ENCODE measurements at places on chromosomes 1 and 21.

DNA sequence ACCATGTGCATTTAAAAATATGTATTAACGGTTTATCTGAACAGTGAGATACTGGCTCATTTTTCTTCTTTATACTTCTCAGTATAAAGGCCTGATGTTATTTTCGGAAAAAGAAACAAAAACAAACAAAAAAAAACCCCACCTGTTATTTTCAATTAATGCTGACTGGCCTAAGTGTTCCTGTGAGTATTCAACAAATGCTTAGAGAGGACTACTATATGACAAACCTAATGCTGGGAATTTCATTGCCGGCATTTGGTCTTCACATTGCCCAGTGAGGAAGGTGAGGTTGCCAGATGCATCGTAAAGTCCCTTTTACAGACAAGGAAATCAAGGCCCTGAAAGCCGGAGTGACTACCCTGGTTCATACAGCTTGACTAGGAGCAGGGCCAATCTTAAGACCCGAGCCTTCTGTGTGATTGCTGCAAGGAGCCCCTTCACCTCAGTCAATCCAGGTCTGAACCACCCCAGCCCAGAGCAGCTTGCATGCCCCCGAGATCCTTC is 599 bp downstream of the MRPL24 start:
- DNase-seq: no peak

DNA sequence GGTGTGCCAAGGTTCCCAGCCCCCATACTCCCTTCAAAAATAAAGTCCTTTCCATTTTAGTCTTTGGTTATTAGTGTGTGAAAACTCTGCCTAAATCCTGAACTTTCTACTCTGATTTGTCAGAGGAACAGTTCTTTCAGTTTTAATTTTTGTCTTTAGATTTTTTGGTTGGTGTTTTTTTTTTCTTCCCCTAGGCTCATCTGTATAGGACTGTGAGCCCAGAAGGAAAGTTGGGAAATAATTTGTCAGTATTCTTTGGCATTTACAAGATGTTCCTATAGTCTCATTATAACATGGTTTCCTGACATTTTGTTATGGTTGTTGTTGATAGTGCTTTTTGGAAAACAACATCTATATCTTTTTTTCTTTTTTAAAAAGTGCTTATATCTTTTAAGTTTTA is 38.0 kb downstream of the LAMC1 start:
- DNase-seq: no peak

- no peak for DNase-seq
Measured at GRCh38 chr1:109722908-109723691, 11.0 kb downstream of the GSTM5 start.

DNA sequence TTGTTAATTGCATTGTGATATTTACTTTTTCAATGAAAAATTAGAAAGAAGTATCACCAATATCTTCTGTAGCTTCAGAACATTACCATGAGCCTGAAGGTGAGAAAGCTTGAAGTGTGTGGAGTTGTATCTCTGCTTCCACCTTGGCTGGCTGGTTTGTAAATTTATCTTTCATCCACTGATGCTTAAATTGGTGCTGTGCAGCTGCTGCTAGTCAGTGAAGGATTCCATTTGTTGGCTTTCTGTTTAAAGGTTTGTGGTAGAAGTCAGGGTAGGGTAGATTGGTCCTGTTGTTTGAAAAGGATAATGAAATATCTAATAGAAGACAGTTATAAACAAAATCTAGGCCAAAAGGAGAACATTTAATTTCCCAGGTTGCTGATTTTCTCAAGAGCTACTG is 105.7 kb downstream of the C1orf21 start:
- no peak for DNase-seq

- DNase-seq: no peak
Measured at GRCh38 chr1:242065813-242066212, 66.9 kb upstream of the MAP1LC3C start.

DNA sequence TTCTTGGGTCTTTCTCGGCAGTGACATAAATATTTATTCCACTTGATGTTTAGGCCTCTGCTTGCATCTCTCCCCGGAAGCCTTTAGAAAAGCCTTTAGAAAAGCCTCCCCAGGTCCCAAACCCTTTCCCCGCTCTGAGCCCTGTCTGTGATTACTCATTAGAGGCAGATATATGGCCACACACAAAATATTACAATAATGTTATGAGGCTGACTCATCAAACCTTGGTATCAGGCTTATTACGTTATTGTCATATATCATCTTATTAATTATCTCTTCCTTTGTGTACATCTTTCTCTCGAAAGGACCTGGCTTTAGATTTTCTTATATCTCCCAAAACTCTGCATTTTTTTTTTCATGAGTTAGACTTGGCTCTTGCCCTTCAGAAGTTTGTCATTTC is 69.5 kb downstream of the FGGY start:
- DNase-seq: peak; percentile 29

DNA sequence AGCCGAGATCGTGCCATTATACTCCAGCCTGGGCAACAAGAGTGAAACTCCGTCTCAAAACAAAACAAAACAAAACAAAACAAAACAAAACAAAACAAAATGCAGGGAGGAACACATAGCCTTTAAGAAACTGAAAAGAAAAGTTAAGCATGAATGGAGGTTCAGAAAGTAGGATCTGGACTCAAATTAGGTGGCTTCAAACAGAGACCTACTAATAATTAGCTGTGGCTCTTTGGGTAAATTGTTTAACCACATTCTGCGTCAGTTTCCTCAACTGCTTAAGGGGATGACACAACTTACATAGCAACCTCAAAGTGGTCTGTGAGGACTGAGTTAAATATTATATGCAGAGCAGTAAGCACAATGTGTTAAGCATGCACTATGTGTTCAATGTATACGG is 458.2 kb downstream of the ADGRL2 start:
- no peak for DNase-seq

- DNase-seq: no peak
Measured at GRCh38 chr1:189960769-189961168, 516.9 kb downstream of the BRINP3 start.

GRCh38 chr1:53249706-53250105 is 11.4 kb upstream of the MAGOH start:
- DNase-seq: no peak

DNA sequence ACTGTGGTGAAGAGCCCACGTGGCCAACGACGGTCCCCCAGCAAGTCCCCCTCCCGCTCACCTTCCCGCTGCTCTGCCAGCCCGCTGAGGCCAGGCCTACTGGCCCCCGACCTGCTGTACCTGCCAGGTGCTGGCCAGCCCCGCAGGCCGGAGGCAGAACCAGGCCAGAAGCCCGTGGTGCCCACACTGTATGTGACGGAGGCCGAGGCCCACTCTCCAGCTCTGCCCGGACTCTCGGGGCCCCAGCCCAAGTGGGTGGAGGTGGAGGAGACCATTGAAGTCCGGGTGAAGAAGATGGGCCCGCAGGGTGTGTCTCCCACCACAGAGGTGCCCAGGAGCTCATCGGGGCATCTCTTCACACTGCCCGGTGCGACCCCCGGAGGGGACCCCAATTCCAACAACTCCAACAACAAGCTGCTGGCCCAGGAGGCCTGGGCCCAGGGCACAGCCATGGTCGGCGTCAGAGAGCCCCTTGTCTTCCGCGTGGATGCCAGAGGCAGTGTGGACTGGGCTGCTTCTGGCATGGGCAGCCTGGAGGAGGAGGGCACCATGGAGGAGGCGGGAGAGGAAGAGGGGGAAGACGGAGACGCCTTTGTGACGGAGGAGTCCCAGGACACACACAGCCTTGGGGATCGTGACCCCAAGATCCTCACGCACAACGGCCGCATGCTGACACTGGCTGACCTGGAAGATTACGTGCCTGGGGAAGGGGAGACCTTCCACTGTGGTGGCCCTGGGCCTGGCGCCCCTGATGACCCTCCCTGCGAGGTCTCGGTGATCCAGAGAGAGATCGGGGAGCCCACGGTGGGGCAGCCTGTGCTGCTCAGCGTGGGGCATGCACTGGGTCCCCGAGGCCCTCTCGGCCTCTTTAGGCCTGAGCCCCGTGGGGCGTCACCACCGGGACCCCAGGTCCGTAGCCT is 46.8 kb downstream of the TRIM11 start:
- no peak for DNase-seq

DNA sequence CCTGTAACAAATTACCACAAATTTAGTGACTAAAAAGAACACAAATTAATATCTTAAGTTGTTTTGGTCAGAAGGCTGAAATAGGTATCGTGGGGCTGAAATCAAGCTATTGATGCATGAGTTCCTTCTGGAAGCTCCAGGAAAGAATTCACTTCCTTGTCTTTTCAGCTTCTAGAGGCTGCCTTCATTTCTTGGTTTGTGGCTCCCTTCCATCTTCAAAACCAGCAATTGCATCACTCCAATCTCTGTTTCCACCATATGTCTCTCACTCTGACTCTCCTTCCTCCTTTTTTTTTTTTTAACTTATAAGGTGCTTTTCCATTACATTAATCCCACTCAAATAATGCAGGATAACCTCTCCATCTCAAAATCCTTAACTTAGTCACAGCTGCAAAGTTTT is 78.4 kb downstream of the OLFM3 start:
- DNase-seq: no peak

GRCh38 chr1:217535601-217536377 is 95.1 kb downstream of the GPATCH2 start:
- no peak for DNase-seq

DNA sequence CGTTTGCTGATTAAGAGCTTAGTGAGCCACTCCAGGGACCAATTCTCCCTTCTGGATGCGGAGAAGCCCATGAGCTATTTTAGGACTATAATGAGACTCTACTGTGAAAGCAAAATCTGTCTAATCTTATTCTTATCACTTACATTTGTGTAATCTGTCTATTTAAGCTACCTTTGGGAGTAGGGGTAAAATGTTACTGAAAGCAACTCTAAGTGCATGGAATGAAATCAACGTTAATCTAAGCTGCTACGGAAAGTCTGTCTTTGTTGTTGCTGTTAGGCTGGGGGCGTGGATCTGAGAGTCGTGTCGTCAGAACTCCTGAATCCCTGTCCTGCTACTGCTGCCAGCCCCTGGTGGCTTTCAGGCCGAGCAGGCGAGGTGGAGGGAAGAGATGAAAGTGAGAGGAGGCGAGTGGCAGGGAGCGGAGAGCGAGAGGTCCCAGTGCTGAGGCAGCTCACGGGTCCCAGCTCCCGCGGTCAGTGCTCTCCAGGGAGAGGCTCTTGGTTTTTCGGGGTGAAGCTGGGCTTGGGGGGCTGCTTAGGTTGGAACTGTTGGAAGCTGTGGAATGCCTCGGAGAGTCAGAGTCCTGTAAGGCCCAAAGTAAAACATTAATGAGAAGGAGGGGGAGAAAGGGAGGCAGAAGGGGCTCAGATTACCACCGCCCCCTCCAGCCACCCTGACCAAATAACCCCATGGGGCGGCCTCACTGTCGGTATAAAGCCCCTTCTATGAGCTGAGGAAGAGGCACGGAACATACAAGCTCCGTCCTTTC is 53.9 kb downstream of the COQ8A start:
- DNase-seq: no peak

- DNase-seq: no peak
Measured at GRCh38 chr1:219659005-219659600, 46.2 kb upstream of the ZC3H11B start.

DNA sequence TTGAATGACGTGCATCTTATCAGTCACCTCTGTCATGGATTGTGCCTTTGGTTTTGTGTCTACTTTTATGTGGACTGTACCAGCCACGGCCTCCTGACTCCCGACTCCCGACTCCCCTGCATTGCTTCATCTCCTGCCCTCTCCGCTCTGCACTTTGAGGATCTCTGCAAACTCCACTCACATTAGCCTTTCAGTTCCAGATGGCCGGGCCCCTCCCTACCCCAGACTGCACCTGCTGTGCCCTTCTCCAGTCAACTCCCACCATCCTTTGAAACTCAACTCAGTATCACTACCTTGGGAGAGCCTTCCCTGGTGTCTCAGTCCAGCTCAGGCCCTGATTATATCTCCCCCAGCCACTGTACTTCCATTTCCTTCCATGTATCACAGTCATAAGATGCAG is 71.4 kb downstream of the MDM4 start:
- no peak for DNase-seq

- DNase-seq: no peak
Measured at GRCh38 chr1:214993419-214993818, 89.1 kb upstream of the KCNK2 start.

- peak; percentile 65 for DNase-seq
Measured at GRCh38 chr1:8701794-8702471, 115.5 kb downstream of the RERE start.

DNA sequence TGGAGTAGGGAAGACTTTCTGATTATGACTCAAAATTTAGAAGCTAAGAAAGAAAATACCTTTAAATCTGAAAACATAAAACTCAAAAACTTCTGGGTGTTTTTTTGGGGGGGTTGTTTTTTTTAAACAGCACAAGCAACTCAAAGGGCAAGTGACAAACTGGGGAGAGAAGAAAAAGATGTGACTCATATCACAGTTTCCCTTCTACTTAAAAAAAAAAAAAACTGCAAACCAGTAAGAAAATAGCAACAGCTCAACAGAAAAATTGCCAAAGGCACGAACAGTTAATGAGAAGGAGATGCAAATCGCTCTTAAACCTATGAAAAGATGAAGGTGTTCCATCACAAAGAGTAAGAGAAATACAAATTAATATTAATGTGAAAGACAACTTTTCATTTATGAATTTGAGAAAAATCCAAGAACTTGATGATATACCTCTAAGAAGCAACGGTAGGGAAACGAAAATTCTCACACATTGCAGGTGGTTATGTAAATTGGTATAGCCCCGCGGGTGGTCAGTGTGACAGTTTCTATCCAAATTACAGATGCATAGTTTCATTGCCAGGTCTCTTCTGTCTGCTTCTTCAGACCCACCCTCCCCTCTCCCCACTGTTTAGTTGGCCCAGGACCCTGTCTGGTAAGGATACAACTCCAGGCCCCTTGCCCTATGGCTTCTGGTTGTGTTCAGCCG is 9.0 kb downstream of the IFNAR2 start:
- DNase-seq: no peak

GRCh38 chr1:242673652-242674051 is 149.2 kb upstream of the PLD5 start:
- no peak for DNase-seq

DNA sequence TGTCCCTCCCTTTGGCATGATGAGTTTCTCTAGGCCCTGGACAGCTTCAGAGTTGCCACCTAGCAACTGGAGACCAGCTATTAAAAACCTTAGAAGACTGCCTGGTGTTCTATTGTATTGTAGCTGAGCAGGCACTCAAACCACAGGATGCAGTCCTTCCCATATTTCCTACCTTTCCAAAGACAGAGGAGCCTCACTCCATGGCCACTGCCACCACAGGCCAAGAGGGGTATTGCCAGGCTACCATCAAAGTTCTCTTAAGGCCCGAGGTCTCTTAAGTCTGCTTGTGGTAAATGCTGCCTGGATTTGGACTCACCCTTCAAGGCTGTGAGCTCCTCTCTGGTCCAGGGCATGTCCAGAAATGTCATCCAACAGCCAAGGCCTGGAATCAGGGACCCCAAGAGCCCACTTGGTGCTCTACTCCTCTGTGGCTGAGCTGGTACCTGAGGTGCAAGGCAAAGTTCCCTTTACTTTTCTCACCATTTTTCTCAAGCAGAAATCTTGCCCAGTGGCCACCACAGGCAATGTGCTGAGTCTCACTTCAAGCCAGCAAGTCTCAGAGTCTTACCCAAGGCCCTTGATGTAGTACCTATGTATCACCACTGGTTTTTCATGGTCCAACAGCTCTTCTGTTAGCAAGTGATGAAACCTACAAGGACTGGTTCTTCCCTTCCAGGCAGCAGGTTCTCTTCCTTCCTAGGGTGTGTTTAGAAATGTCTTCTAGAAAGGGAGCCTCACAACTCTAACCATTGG is 269.4 kb downstream of the AMY1C start:
- no peak for DNase-seq
